Stimulated activated CD4-positive, alpha-beta T cell treated with anti-CD3 and anti-CD28 coated beads, Interleukin-1b, Interleukin-23, amount 100 ng/mL, for 48 hours (primary cell): ENCODE measurements at places on chromosomes 3 and 15.

DNA sequence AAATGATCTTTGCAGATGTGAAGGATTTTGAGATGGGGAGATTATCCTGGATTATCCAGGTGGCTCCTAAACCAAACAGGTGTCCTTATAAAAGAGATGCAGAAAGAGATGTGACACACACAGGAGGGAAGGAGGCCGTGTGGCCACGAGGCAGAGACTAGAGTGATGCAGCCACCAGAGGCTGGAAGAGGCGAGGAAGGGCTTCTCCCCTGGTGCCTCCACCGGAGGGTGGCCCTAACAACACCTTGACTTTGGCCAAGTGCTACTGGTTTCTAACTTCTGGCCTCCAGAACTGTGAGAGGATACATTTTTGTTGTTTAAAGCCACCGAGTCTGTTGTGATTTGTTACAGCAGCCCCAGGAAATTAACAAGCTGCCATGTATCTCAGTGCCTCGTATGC lies 127.1 kb downstream of the ASB7 start:
- no peak for DNase-seq

DNA sequence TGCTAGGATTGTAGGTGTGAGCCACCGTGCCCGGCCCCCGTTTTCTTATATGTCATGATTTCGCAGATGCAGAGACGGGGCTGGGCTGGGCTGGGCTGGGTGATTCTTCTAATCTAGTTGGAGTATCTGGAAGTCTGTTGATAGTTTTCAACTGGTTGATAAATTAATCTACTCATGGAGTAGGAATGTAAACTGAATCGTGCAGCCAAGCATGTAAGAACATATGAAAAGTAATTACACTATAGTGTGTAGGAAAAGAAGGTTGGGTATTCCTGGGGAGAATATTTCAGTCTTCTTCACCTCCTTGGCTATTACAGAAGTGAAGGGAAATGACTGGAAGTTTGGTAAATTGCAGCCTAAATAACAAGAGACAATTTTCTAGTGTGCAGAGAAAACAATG lies 82.6 kb upstream of the MAGI1 start:
- DNase-seq: no peak

GRCh38 chr3:41441568-41441967 lies 242.3 kb downstream of the CTNNB1 start:
- no peak for DNase-seq

DNA sequence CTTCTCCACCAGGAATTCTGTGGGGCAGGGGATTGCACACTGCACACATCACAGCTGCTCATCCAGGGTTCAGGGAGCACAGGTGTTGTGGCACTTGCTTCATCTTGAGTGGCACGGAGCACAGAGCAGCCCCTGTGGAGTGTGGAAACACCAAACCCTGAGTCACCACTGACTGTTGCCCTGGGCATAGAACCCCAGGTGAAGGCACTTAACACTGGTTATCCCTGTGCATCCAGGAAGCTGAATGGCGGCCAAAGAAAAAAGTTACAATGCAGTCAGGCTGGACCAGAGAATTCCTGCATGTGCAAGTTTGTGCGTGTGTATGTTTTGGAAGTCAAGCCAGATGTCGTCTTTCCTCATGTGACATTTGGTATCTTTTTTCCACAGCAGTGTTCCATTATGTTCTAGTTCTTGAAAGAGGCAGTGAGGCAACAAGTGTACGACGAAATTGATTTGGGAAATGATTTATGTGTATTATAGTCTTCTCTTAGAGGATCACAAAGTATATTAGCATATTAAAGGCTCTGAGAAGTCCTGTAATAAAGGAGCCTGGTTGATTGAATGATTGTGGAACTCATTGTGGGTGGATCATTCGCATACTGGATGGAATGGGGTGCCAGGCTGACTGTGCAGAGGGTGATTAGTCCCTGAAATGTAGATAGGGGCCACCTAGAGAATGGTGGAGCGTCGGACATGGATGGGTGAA lies 292.3 kb downstream of the TLE3 start:
- no peak for DNase-seq

DNA sequence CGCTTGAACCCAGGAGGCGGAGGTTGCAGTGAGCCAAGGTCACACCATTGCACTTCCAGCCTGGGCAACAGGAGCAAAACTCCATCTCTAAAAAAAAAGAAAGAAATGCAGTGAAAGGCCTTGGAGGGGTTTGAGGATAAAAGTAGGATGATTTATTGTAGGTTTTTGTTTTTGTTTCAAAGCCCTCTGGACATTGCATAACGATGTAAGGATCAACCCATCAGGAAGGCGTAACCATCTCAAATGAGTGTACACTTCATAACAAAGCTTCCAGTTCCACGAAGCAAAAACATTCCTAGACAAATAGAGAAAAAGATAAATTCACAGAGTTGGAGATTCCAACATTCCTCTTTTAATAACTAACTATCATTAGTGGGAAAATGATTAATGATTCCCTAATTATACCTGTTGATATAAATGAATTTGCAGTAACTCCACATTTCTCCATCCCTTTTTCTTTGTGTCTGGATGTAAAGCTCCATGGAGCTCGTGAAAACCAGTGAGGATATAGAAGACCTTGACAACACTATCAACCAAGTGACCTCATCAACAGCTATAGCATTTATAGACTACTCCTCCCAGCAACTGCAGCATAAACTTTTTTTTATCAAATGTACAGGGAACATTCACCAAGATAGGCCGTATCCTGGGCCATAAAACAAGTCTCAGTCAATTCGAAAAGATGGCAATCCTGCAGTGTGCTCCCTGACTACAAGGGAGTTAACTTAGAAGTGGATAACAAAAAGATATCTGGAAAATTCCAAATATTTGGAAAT lies 48.7 kb upstream of the PPP4R2 start:
- no peak for DNase-seq
